ENCODE measurements at places on chromosomes 7 and 10.

GRCh38 chr7:68216051-68216450 is 1219.4 kb downstream of the TYW1 start:
- no peak for DNase-seq

- DNase-seq, result no peak
Observed at GRCh38 chr7:102992509-102992937, 79.7 kb downstream of the LRRC17 start.

DNA sequence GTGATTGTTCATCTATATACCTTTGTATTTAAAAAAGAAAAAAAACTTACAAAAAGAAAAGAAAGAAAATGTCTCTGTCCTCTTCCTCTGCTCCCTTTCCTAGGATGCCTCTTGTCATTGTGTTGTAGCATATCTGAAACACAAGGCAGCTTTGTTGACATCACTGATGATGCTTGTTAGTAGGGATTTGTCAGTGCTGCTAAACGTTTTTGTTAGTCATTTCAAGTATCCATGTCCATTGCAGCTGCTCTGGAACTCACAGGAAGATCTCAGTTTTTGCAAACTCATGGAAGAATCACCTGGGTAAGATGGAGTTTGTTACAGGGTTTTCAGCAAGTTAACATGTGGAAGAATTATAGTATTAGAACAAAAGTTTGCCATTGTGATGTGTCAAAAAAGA is 123.6 kb downstream of the CCSER2 start:
- DNase-seq, result no peak

DNA sequence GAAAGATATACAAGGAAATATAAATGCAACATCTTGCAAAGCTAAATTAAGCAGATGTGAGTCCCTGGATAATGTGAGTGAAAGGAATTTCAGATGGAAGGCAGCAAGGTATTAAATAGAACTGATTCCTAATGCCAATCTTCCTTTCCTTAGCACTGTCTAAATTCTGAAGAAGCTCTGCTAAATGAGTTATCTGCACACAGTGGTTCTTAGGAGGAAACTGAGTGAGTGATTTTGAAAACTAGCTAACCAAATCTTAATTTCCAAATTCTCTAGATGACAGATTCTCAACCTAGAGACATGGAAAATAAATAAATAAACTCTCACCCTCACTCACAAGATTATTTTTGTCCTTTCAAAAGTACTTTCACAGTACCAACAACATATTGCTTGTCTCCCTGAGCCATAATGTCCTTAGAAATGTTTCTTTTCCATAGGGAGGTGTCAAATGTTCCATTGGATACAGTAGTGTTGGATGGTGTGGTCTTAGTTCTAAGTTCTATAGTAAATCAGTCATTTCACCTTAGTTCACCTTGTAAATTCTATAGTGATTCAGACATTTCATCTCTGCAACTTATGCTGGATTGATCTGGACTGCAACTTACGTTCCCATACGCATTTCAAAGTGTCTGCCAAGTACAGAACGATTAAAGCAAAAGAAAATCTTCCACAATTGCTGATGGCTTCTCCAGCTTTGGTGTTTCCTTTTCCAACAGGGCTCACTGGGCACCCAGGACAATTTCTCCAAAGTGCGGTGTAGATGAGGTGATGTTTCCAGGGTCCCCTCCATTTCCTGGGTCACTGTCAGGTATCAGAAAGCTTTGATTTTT is 145.4 kb upstream of the FAM171A1 start:
- no peak for DNase-seq

DNA sequence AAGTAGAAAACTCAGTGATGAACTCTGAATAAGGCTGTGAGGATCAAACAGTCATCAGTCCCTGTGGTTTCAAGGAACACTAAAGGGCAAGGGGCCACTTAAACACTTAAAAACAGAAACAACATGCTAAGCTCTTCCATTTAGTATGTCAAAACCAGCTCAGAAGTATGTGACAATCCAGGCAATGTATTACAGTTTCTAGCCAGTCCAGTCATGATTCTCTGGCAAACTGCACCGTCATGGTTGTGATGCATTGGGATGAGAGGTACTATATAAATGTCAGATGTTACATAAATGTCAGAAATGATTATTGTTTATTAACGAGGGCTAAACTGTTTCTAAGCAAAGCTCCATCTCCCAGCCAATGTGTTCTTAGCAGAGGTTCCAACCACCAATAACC is 4.7 kb upstream of the CREB5 start:
- DNase-seq, result no peak

GRCh38 chr7:142711746-142712616 is 37.3 kb upstream of the PRSS1 start:
- no peak for DNase-seq

DNA sequence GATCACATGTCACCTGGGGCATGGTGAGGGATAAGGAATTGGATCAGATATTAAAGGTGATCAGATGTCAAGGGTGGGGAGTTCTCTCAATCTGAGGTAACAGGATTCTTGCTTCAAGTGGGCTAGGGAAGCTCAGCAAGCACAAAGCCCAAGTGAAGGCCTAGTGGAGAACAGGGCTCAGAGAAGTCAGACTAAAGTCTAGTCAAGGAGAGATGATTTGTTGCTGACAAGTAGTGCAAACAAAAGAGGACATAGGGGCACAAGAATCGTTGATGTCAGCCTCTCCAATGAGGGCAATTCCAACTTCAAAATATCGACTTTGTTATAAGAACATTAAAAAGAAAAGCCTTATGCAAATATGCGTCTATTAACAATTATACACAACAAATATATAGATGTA is 852.8 kb upstream of the CELF2 start:
- DNase-seq, result no peak

DNA sequence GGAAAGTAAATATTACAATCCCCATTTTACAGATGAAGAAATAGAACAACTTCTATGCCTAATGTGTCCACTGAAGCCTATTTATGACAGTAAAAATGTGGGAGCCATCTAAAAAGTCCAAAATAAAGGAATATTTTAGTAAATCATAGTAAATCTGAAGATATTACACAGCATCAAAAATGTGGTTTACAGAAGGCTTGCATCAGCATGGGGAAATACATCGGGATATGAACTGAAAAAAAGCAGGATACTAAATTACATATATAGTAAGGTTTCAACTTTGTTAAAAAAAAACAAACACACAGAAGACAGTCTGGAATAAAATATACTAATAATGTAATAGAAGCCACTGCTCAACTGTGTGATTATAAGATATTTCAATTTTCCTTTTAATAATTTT is 20.8 kb downstream of the CPA1 start:
- no peak for DNase-seq

DNA sequence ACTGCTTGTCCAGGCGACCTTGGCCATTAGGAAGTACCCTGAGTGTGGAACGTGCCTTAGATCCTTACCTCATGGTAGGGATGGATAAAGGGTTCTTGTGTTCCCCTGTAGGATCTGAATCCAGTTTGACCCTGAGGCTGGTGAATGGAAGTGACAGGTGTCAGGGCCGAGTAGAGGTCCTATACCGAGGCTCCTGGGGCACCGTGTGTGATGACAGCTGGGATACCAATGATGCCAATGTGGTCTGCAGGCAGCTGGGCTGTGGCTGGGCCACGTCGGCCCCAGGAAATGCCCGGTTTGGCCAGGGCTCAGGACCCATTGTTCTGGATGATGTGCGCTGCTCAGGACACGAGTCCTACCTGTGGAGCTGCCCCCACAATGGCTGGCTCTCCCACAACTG is 31.6 kb downstream of the DMBT1 start:
- no peak for DNase-seq

DNA sequence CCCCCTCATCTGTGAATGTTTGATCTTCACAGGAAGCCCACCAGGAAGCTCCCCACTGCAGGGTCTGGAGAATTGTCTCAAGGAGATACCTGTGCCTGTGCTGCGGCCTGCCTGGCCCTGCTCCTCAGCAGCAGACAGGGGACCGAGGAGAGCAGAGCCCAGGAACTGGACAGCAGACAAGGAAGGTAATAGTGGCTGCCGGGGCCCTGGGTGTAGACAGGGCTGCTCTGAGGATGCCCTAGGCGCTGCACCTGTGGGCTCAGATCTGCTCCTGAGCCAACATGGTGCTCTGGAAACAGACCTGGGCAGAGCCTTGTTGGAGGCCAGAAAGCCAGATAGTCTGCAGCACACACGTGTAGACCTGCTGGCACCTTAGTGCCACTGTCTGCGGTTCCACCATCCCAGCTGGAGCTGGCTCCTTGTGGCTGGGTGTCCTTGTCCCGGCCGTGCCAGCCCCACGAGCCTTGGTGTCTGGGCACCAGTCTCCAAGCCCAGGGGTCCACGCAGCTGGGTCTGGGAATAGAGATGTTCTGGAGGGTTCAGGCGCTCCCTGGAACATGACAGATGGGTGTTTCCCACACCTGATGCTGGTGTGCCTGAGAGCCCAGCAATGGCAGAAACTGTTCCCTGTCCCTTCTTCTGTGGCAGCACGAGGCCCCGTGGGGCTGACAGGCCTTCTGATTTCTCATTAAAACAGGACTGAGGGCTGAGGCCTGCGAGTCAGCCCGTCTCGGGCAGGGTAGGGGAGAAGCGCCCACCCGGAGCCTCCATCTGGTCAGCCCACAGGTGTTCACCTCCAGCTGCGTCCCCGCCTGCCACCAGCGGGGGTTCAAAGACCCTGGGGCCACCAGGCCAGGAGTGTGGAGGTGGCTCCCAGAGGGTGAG is 44.7 kb downstream of the ZNF467 start:
- DNase-seq, result no peak

DNA sequence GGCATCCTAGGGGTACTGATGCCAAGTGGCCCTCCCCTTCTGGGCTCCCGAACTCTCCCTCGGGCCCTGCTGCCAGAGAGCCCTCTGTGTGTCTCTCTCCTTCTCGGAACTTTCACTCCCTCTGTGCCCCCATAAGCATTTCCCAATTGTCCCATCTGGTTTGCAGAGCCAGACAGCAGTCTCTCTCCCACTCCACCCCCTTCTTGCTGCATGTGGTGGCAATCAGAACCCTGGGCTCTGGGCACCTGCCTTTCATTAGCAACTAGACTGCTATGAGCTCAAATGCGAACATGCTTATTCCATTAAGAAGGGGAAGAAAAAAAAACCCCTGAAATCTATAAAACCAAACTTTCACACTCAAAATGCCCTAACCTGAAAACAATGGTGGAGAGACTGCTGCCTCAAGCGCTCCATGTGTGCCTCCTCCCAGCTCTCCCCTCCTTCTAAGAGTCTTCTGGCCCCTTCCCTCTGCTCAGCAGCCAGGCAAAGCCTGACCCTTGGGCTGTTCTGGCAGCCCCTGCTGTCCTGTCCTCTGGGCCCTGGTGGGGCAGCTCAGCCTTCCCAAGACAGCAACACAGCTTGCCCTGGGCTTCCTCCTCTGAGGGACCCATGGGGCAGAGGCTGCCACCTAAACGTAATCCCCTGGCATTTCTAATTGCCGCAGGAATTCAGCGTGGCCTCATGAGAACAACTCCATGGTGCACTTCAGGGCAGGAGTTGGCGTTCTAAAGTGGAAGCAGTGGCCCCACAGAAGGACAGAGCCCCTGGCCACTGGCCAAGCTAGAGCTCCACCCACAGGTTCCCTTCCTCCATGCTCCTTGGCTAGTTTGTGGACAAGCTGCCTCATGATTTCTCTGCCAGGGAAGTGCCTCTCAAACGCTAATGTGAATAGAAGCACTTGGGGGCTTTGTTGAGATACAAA is 415.4 kb downstream of the PLXNA4 start:
- no peak for DNase-seq

DNA sequence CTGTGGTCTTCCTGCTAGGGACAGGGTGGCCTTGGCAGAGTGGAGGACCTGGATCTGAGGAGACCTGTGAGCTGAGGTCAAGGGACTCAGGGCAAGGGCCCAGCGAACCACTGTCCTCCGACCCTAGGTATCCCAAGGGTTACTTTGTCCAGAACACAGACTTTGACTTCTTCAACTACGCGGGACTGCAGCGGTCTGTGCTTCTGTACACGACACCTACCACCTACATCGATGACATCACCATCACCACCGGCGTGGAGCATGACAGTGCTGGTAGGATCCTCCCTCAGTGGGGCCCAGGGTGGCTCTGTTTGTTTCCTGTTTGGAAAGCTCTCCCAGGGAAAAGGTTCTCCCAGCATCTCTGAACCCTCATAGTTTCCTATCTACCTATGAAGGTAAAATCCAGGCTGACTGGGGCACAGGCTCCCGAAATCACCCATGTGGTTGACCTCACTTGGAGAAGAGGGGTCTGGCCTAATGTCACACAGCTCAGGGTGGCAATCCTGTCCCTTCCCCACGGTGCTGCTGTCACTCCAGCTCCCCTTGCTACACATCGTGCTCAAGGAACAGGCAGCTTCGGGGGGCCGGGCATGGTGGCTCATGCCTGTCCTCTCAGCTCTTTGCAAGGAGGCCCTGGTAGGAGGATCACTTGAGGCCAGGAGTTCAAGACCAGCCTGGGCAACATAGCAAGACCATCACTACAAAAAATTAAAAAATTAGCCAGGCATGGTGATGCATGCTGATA is 57.6 kb downstream of the ZNF727 start:
- DNase-seq, result no peak

DNA sequence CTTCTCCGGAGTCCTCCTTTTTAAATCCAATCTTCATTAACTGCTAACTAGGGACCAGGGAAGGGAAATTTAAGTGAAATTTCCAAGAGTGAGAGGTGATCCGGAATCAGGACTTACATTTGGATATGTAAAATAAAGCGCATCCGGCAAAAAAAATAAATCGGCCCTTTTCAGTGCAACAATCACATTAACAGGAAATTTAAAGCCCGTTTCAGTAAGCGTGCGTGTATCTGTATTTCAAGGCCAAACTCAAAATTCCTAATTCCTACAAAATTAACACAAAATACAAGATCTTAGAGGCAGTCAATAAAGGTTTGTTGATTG is 771 bp downstream of the DNAJC9 start:
- no peak for DNase-seq

GRCh38 chr7:29091715-29092114 is 54.6 kb downstream of the CPVL start:
- DNase-seq, result no peak

GRCh38 chr7:122304996-122305421 is 459 bp upstream of the FEZF1 start:
- DNase-seq, result no peak

DNA sequence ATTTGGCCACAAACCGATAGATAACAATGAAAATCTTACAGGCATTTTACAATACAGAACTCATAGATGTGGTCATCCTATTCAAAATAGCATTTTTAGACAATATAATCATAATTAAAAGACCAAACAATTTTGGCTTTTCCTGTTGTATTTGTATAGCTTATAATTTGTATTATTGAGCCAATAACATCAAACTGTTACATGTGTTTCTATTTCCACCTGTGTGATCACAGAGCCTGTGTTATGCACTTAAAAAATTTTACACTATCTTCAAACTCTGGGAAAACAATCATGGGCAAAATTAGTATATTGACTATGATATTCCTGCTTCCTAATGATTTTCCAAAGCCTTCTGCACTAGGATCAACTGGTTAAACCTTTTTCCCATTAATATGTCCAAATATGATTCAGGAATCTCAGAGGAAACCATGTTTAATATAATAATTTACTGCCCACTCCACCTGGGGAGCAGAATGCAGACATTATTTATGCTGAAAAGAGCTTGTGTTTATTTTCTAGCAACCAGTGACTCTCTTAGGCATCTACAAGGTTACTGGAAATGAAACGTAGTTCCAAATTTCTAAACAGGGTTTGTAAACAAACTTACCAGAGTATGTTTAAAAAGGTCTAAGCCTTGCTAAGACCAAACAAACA is 1.7 kb downstream of the RHOBTB1 start:
- no peak for DNase-seq

GRCh38 chr7:1886361-1887064 is 216.4 kb downstream of the ELFN1 start:
- no peak for DNase-seq

GRCh38 chr10:61065051-61065450 is 121.1 kb upstream of the RHOBTB1 start:
- DNase-seq, result no peak

GRCh38 chr7:30453921-30454320 is 24.7 kb downstream of the NOD1 start:
- DNase-seq, result no peak
